ENCODE measurements at places on chromosomes 11 and 22.
A peak's percentile ranks its signal among the peaks of the same experiment; 100 is the strongest.

DNA sequence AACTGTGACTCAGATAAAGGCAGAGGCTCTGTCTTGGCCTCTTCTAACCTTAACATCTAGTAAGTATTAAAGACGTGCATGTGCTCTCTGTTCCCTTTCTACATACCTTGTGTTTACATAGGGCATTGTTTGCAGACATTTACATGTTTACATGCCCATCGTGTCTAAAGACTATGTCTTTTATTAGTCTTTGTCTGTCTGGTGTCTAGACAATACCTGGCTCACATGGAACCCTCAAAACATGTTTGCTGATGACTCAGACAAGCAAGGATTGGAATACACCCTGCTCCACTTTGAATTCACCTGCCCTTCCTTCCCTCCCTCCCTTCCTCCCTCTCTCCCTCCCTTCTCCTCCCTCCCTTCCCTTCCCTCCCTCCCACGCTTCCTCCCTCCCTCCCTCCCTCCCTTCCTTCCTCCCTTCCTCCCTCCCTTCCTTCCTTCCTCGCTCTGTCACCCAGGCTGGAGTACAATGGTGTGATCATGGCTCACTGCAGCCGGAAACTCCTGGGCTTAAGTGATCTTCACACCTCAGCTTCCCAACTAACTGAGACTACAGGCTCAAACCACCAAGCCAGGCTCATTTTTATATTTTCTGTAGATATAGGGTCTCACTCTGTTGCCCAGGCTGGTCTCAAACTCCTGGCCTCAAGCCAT lies 23.7 kb upstream of the SORL1-AS1 start:
- no peak for DNase-seq

GRCh38 chr22:40176921-40177737 lies 596 bp upstream of the TNRC6B start:
- peak; percentile 77 for DNase-seq

DNA sequence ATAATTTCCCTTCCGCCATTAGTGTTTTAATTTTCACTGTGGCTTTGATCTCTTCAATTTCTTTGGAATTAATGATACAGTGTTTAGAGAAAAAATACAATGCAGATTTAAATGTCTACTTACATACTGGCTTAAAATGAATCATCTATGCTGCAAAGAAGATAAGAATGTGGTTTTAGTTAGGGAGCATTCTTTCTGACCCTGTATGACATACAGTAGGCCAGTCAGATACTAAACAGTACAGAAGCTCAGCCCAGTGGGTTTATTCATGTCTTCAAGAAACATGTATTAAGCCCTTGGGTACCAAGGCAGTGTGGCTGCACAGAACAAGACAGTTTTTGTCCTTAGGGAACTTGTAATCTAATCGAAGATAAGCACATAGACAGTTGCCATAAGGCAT lies 268.8 kb downstream of the DDX10 start:
- no peak for DNase-seq

DNA sequence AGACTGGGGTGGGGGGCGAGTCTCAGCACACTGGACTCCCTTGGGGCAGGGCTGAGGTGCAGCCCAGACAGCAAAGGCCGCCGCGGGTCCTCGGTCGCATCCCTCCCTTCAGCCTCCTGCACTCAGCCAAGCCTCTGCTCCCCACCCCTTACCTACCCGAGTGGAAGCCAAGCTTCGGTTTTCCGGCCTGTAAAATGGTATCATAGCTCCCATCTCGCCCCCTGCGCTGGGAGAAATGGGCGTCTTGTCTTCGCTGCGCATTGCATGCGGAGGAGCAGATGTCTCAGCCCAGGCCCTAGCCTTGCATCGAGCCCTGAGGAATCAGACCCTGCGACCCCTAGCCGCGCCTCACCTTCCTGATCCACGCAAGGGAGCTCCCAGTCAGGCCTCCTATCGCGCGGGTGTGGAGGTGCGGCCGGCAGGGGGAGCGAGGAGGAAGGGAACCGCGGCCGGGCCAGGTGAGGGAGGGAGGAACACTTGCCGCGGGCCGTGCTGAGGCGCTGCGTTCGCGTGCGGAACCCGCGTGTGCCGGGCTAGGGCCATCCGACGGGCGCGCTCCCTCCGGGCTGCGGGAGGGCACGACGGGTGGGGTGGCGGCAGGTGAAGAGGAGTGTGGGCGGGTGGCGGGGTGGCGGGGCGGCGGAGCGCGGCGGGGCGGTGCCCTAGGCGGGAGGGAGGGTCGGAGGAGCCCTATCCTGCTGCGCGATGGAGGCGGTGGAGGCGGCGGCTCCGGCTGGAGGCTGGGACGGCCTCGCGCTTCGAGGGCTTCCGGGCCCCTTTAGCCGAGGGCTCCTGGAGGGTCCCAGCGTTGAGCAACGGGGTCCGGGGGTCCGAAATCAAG lies 4.1 kb upstream of the TBX1 start:
- peak; percentile 72 for DNase-seq

GRCh38 chr22:33361581-33361980 lies 303.4 kb upstream of the SYN3 start:
- no peak for DNase-seq

DNA sequence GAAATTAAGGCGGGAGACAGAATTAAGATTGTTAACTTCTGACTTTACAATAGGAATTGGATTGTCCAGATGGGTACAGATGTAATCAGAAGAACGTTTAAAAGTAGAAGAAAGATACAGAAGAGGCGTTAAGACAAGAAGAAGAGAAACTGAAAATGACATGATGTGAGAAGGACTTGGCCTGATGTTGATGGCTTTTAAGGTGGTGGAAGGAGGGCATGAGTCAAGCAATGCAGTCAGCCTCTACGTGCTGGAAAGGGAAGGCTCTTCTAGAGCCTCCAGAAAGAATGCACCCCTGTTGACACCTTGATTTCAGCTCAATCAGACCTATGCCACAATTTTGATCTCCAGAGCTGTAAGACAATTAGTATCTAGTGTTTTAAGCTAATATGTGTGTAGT lies 466.9 kb upstream of the LRRC4C start:
- DNase-seq: no peak

- no peak for DNase-seq
These were observed 938 bp downstream of the SHISAL1 start for GRCh38 chr22:44311855-44312170.

Data from CD4-positive, alpha-beta T cell treated with Interleukin-6 at 100 ng/mL for 8 hours (primary cell).